ENCODE measurements at places on chromosomes 1 and 21.

- no peak for DNase-seq
Measured at GRCh38 chr1:178503849-178504248, 7.1 kb upstream of the CLEC20A start.

DNA sequence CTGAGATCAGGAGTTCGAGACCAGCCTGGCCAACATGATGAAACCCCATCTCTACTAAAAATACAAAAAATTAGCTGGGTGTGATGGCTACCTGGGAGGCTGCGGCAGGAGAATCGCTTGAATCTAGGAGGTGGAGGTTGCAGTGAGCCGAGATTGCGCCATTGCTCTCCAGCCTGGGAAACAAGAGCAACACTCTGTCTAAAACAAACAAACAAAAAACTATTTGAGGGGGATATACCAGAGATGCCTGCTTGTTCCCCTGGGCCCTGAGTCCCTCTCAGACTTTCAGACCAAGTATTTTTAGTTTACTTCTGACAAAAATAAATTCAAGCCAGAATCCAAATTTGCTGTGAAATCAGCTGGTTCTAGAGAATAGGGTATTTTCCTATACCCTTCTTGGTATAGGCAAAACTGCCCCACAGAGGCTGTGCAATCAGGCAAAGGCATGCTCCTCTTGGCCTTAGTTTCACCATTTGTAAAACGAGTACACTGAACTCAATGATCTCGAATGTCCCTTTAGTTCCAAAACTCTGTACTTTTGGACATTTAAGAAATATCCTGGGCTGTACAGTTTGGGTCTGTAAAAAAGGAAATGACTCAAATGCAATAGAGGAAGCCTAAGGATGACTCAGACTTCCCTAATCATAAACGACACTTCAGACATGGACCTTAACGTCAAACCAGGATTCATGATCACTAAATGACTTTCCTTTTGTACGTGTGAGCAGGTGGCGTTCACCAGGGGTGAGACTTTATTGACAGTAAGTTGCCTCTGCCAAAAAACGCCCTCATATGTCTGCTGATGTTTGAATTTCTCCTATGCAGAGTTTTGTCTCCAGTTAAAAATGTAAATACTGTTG, 16.1 kb downstream of the ENSA start:
- DNase-seq: no peak

GRCh38 chr21:34890724-34891612, 158.1 kb downstream of the RUNX1 start:
- no peak for DNase-seq

GRCh38 chr1:209746451-209747165, 9.2 kb upstream of the TRAF3IP3 start:
- DNase-seq: no peak

- no peak for DNase-seq
Measured at GRCh38 chr1:172471666-172472065, 27.8 kb upstream of the PIGC start.

DNA sequence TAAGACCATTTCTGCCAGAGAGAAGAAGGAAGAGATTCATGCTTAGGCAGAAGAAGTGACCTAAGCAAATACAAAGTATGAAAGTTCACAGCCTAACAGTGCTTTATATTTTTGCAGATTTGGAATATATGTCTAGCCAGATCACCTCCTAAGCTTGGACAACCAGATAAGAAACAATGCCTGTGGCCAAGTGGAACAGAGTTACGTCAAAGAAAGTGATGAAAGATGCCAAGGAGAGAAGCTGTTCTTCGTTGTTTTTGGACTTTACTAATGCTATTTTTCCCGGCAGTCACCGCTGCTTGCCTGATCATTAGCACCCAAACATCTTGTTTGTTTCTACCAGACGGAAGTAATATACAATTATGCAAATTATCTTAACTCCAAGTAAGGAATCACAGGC, 489.2 kb upstream of the C1orf87 start:
- DNase-seq: no peak

DNA sequence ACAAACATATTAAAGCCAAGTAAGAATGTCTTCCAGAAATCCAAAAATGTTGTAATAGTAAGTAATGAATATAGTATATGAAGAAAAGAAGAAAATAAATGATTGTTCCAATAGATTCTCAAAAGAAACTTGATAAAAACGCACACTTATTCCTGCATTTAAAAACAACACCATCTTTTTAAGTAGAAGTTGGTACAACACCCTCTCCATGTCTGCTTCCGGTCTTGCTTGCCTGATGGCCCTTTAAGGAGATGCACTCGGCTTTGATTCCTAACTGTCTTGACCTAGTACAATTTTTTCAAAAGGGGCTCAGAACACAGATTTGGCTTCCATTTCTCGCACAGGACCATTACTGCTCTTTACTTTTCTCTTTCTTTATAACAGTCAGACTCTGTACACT, 9.0 kb downstream of the CLCA1 start:
- no peak for DNase-seq

DNA sequence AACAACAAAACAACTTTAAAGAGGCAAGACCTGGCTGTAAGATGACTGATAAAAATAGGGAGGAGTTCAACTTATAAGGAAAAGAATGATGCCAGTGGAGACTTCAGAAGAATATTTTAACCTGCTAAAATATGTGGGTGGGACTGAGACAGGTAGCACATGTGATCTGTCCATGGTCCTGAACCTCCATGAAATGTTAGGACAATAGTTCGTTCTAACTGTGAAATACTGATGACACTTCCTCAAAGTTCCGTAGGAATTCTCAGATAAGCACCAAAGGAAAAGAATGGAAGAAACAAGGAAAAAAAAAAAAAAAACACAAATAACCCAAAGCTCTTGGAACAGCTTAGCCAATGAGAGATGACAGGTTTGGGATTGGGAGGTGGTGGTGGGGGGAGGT, 44.7 kb downstream of the CDC42BPA start:
- DNase-seq: no peak

DNA sequence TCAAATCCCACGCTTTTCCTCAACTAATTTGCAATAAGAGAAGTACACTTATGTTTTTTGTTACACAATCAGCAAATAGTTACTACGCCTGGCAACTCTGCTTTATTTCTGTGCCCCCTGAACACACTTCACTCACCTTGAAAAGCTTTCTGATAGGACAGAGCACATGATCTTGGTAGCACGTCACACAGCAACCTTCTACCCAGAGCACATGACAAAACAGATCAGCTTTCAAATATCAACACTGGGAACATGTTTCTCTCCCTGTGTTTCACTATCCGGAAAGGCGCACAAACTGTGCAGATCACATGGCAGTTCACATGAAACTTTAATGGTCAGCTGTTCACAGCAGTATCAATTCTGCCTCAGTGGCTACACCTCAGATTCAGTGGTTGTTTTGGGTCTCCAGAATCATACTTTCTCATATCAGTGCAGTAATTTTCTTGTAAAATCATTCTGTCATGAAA, 2.2 kb downstream of the SLC19A2 start:
- DNase-seq: no peak

DNA sequence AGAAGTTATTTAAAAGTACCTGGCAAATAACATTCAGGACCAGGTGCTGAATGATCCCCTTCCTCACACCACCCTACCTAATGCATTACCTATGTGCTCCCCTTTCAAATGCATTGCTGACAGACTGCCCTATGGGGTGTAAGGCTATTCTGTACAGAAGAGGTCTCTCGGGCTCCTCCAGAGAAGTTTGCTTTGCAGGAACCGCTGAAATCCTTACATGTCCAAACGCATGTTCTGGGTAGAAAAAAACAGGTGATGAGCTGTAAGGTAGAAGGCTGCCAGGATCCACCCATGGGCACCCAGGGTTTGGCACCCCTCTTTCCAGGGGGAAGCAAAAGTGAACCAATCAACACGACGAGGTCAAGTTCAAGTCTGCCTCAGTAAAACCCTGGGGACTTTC, 58.3 kb upstream of the TARBP1 start:
- no peak for DNase-seq

GRCh38 chr1:6869545-6869944, 84.3 kb downstream of the CAMTA1 start:
- no peak for DNase-seq

DNA sequence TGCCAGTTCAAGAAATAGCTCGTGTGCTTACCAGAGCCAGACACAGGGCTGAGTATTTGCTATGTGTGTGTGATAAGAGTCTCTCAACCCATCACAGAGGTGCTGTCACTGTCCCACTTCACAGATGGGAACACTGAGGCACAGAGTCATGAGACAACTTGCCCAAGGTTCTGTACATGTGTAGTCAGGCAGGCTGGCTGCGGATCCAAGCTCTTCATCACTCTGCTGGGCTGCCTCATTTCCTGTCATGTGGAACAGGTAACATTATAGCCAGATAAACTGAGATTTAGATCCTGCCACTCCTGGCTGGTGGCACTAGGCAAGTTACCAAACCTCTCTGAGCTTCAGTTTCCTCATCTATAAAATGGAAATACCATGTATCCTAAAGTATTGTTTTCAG, 77.8 kb downstream of the ITPKB start:
- no peak for DNase-seq

DNA sequence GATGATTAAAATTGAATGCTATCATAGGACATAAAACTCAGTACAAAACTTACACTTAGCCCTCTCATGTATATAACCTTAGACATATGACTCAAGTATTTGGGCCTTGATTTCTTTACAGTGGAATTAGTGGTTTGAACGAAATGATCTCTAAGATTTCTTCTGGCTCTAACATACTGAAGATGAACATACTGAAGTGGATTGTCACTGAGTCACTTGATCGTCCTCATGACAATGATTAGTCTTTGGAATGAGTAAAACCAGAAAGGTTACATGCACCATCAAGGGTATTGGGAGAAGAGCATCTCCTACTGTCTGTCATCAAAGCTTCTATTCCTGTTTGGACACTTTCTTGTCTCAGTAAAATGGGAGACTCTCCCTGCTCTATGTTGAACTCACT, 17.4 kb downstream of the FMN2 start:
- DNase-seq: no peak

DNA sequence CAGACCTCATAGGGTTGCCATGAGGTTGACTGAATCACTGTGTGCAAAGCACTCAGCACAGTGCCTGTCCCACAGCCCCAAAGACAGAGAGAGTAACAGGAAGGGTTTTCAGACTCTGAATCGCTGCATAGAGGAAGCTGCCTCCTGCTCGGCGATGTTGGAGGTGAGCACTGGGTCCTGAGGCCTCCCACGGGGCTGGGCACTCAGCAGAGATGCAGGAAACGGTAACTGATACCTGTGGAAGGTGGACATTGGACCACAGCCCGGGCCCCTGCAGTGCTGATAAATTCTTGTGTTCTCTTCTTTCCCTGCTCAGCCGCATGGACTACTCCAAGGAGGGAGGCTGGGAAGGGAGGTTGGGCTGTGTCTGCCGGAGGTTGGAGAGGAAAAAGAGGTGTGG, 389.7 kb downstream of the PTPRU start:
- no peak for DNase-seq

DNA sequence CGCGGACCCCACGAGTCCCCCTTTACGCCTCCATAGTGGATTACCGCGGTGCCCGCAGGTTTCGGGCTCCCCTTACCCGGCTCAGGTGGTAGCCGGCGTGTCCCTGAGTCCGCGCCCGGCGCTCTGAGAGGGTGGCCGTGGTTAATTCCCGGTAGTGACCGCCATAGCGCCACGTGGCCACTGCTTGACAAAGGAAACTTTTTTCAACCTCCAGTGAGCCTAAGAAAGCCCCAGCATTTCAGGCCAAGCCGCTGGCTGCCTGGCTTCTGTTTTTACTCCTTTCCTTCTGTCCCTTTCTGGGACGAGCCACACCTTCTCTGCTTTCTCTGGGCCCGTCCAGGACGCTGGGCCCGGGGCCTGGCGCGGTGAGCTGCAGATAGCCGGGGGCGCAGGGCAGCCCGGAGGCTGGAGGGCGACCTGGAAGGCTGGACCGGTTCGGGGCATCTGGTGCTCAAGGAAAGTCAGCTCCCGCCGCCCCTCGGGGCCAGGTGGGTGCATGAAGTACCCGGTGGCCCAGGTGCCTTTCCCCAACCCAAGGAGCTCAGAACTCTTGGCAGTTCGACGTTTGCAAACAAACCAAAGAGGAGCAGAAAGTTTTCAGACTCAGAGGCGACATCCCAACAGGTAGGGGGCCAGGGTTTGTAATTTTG, 540 bp upstream of the C1orf198 start:
- DNase-seq: no peak

DNA sequence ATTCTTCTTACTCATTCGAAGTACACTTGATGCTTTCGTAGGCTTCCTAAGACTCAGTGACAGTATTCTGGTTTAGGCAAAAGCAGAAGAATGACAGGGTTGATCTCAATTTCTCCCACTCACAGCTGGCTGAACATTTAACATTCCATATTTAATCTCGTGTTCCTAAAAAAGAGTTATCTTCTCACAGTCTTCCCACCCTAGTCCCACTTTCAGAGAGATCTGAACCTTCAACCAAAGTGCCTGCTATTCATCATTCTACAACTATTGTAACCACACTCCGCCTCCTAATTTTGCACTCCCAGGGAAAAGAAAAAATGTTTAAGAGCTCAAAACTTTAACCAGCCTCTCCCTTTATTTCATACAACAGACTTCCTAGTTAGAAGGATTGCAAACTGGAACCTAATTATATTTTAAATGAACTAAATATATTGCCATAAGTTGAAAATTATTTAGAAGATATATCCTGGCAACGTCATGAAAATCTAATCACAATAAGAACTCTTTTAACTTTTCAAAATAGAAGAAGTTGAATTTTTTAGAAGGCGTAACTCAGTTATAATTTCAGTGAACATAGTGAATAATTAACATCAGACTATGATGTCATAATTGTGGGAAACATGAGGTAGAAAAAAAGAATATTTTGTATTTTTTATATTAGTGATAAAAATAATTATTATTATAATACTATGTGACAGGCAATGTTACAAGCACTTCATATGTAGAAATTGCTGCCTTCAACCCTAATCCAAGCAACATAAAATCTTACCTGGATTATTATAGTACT, 540.9 kb upstream of the ADGRL2 start:
- no peak for DNase-seq

- DNase-seq: no peak
Measured at GRCh38 chr21:37419228-37419906, 52.8 kb downstream of the DYRK1A start.

DNA sequence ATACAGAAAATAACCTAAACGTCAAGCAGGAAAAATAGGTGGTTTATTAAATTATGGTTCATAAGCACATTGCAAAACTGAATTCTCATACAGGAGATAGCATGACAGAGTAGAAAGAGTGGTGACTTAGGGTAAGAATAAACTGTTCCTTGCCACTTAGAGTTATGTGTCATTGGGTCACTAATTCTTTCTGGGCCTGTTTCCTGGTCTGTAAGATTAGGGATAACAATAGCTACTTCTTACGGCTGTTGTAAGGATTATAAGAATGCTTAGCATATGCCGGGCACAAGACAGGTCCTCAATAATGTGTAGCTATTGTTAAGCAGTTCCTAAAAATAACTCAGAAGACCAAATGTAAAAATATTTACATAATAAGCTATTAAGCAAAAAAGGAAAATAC, 24.2 kb downstream of the SNRNP40 start:
- DNase-seq: no peak

DNA sequence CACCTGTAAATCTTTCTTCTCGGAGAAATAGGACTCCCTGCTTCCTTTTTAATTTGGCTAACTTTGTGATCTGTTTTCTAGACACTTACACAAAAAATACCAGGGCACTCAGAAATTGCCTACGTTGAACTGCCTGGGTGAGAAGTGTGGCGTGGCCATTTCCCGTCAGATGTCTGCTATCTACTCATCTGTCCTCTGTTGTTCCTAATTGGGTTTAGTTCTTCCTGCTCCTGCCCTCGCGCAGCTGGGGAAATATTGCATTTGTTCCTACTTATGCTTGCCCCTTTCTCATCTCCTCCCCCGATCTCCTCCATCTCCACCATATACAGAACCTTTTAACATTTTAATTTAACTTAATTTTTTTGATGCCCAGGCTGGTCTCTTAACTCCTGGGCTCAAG, 55.1 kb downstream of the CD58 start:
- no peak for DNase-seq

- no peak for DNase-seq
Measured at GRCh38 chr1:171438441-171438840, 46.9 kb upstream of the PRRC2C start.

All from activated CD8-positive, alpha-beta memory T cell treated with anti-CD3 and anti-CD28 coated beads for 48 hours (primary cell).